Activated CD4-positive, alpha-beta T cell treated with anti-CD3 and anti-CD28 coated beads, Interleukin-2, Interleukin-4, amounts not matched to agents 100 ng/mL and 50 ng/mL, durations not matched to agents 16 hours and 8 hours (primary cell): ENCODE measurements at places on chromosomes 11 and 22.
A peak's percentile ranks its signal among the peaks of the same experiment; 100 is the strongest.

GRCh38 chr11:64369440-64370421, 10.8 kb downstream of the RPS6KA4 start:
- DNase-seq: no peak

GRCh38 chr22:25670070-25670461, 71.9 kb upstream of the MYO18B start:
- DNase-seq: no peak

DNA sequence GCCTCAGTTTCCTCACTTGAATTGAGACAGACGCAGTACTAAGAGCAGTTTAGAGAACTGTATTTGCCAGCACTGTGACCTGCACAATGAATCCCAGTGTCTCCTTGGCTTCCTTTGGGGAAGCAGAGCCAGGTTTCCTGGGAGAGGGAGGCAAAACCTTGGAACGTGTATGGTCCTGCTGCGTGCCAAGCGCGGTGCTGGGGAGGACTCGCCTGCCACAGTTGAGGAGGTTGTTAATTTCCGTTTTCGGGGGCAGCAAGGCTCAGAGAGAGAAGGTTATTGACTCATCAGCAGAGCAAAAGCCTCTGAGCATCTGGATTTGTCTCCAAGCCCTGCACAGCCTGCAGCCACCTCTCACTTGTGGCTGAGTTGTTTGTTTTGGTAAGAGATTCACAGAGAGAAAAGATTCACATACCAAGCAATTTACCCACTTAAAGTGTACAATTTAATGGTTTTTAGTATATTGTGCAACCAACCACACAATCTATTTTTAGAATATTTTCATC, 10.8 kb downstream of the SYT12 start:
- no peak for DNase-seq

DNA sequence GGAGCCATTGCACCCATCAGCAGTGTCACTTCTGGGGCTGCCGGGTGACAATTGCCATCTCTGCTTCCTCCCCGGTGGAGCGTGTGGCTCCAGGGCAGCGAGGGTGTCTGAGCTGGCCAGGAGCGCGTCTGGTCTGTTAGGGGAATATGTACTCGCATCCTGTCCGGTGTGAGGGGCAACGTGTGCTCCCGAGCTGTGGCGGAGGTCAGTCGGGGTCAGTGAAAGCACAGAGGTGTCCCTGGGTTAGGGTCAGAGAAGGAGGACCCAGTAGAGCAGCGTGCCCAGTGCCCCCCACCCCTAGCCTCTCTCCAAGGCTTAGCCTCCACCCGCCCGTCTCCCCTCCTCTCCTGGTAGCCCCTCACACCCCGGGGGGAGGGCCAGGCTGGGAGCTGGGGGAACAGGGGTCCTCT, 1.5 kb downstream of the CLCF1 start:
- DNase-seq: no peak

DNA sequence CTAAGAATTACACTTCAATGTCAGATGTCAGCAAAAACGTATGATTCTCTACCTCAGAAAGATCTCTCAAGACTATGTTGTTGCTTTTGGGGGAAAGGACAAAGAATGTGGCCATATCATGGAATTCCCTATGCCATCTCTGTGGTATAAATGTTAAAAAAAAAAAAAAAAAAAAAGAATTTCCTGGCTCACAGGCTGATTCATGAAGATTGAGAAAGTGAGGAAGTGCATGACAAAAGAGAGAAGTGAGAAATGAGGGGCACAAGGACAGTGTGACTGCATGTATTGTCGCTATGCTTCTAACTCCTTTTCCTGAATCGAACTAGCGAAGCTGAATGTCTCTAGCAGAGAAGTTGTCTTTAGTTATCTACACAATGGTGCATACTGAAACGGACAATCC, 80.6 kb upstream of the CARD18 start:
- DNase-seq: no peak

GRCh38 chr22:23827351-23827995, 11.3 kb downstream of the DERL3 start:
- no peak for DNase-seq

- peak; percentile 39 for DNase-seq
These were observed 75.3 kb downstream of the APIP start for GRCh38 chr11:34840736-34841386.

- no peak for DNase-seq
These were observed 9.9 kb downstream of the CSTF3 start for GRCh38 chr11:33151399-33151798.

DNA sequence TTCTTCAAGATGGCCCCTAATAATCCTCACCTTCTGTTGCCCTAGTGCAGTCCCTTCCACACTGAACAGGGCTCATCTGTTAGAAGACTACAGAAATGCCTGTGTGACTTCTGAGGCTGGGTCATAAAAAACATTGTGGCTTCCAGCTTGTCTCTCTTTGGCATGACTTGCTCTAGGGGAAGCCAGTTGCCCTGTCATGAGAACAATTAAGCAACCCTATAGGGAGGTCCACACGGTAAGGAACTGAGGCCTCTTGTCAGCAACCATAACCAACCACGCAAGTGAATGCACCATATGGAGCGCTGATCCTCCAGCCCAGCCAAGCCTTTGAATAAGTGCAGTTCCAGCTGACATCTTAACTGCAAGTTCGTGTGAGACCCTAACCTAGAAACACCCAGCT, 2.6 kb downstream of the LIPT2 start:
- no peak for DNase-seq

DNA sequence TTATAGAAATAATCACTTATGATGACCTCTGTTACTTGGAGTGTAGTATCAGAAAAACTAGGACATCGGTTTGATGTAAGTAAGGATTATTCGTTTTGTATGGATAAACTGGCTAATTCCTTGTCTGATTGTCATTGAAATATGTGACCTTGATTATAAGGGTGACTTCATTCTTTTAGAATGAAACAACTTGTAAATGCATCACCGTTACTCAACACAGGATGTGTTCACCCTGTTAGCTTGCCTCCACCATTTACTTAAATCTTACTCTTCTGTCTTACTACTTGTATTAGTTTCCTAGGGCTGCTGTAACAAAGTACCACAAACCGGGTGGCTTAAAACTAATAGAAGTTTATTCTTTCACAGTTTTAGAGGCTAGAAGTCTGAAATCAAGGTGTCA, 7.9 kb downstream of the SFI1 start:
- no peak for DNase-seq

- no peak for DNase-seq
These were observed 210.8 kb downstream of the CEP164 start for GRCh38 chr11:117538263-117539135.

DNA sequence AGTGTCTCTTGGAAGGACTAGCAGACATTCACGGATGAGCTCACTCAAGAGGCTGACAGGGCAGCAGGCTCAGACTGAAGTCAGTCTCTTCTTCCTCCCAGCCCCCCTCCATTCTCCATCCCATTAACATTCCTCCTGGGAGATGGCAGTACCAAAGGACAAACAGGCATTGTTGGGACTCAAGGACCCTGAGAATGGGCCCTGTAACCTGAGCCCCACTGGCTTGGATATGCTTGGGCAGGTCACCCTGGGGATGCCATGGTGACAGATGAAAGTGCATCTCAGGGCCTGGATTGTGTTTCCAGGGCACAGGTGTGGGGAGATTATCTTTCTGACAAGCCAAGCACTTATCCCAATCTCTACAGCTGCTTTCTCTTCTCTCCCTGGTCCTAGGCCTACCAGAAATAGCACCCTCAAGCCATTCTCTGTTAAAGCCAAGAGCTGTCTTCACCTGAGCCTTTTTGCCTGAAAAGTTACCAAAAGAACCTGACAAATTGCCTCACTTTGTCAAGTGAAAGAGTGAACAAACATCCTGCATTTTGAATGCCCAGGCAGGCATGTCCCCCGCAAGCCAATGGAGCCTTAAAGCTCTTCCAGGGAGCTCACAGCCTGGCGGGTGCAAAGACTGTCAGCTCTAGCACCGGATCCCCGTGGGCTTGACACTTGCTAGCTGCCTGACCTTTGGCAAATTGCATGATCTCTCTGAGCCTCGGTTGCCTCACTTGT, 366.0 kb upstream of the NARS2 start:
- DNase-seq: no peak

DNA sequence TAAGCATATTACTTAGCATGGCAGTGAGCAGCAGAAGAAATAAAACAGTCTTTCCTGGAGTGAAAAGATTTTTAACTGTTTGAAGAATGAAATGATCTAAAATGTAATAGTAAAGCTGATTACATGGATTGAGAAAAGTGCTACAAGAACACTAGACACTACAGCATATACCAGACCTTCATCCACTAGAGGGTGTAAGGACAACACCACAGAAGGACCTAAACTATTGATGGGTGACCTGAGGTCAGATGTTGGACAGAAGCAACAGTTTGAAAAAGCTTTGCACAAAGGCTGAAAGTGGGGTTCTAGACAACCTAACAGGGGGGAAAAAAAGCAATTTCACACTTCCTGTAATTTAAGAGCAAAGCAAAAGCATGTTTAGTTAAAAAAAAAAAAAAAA, 97.7 kb downstream of the RBFOX2 start:
- peak; percentile 15 for DNase-seq

DNA sequence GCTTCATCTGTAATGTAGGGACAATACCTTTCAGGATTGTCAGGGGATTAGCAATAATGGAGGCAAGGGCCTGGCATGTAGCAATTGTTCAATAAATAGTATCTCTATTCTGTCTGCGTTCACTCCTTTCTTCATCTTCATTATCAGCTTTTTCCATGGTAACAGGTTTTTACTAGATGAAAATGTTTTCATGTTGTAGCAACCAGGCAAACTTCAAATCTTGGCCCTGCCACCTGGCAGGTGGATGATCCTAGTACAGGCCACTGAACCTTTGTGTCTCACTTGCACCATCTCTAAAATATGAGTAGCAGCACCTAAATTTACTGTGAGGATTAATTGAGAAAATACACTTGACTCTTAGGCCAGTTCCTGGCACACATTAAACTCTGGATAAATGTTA, 83.4 kb downstream of the SWAP70 start:
- DNase-seq: no peak

- DNase-seq: no peak
These were observed at the start of gene CRYAB for GRCh38 chr11:111911563-111912401. Gene CRYAB (minus strand): TSS chr11:111911770. CDS start chr11:111911724, 46 bp downstream.

DNA sequence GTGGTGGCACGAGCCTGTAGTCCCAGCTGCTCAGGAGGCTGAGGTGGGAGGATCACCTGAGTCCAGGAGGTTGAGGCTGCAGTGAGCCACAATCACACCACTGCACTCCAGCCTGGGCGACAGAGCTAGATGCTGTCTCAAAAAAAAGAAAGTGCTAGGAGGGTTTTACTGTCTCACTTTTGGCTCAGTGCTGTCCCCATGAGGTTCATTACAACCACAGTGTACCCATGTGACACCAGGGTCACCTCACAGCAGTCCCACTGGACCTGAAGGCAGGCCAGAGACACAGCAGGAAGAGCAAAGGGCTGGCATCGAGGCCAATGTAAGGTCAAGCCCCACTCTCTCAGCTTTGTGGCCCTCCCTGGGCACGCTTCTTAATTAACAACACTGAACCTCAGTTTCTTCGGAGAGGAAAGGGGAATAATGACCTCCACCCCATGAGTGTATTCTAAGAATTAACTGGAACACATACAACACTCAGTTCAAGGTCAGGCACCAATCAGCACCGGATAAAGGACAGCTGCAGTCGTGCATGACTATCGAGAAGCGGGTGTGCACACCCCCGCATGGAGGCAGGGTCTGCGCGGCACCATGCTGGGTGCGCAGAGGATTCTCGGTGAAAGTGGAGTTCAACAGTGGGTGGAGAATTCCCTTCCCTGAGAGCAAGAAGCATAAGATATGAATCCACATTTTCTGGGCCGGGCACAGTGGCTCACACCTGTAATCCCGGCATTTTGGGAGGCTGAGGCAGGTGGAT, 30.9 kb upstream of the BAIAP2L2 start:
- DNase-seq: no peak

- no peak for DNase-seq
These were observed 989.1 kb downstream of the FAM181B start for GRCh38 chr11:81744336-81745116.

DNA sequence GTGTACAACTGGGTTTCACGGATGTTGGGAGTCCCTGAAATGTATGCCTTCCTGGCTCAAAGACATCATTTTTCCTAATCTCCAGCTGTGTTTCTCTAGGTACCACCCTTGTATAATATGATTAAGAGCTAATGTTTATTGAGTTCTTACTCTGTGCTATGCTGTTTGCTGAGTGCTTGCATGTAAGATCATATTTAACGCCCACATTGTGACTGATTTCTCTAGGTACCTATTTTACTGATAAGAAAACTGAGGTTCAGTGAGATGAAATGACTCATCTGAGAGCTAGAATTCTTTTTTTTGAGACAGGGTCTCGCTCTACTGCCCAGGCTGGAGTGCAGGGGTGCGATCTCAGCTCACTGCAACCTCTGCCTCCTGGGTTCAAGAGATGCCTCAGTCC, 42.6 kb downstream of the FAM227A start:
- peak; percentile 14 for DNase-seq

DNA sequence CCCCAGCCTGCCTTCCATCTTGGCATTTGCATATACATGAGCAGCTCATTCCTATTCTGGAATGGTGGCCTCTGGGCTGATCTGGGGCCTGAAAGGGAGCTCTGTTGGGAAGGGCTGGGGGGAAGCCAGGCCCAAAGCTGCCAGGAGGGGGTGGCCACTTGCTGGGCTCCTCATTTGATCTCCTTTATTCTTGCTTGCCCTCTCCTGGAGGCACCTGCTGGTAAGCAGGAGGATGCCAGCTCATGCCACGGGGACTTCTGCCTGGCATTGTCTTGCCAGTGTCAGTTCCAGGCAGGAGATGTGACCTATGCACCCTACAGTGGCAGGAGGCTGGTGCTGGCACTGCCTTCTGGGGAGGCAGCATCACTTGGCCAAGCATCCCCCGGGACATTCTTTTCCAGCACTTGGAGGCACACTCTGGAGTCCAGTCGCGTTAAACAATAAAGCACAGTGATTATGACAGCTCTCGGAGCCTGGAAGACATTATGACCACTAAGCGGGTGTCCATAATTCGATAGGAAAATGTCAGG, 128.3 kb downstream of the NTM start:
- DNase-seq: no peak

DNA sequence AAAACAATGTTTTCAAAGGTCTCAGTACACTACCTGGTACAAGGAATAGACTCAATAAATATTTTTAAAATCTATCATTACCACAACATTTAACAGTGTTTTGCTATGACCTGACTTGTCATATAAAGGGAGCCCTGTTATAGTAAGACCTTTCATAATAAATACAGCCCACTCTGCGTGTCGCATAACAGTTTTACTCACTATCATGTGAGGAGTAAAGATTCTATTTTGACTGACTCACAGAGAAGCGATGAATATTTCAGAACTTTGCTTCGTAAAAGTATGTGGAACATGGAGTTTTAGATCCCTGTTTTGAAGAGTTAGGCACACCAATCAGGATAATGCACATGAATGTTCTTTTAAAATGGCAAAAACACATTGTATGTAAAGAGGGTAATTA, 531.2 kb downstream of the KCNA4 start:
- DNase-seq: no peak

- no peak for DNase-seq
These were observed 149.1 kb upstream of the E2F8 start for GRCh38 chr11:19389787-19390303.
